ENCODE measurements at places on chromosomes 12 and 14.

DNA sequence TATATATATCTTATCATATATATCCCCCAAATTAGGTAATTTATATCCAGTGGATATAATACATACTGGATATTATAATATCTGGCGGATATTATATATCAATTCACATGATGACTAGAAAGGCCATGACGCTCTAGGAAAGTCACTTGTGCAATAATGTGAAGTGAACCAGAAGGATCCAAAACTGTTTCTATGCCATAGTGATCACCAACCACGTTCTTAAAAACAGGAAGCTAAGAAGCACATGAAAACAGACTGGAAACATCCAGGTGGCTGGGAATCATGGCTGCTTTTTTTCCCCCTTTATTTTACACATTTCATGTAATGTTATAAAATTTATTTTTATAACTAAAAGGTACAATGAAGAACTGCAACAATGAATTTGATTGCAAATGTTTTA is 1.4 kb downstream of the GUCY2C start:
- DNase-seq = no peak

DNA sequence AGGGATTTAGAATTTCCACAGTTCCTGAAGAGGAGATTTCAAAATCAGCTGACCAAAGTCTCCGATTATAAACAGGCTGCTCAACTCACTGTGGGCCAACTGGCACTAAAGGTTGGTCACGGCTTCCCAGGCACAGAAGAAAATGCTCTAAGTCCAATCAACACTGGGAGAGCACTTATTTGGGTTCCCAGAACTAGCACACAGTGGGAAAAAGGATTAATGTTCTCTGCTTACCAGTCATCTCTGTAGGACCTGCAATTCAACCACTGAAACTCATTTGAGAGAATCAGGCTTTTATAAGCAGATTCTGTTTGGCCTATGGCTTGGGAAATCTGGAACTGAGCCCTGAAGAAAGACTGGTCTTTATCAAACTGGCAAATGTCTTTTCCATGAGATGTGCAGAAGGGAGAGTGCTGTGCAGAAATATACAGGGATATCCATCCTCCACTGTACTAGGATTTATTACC is 49.4 kb downstream of the ABCC9 start:
- no peak for DNase-seq

- DNase-seq = no peak
Observed at GRCh38 chr14:83253870-83254269, 1720.2 kb upstream of the SEL1L start.

DNA sequence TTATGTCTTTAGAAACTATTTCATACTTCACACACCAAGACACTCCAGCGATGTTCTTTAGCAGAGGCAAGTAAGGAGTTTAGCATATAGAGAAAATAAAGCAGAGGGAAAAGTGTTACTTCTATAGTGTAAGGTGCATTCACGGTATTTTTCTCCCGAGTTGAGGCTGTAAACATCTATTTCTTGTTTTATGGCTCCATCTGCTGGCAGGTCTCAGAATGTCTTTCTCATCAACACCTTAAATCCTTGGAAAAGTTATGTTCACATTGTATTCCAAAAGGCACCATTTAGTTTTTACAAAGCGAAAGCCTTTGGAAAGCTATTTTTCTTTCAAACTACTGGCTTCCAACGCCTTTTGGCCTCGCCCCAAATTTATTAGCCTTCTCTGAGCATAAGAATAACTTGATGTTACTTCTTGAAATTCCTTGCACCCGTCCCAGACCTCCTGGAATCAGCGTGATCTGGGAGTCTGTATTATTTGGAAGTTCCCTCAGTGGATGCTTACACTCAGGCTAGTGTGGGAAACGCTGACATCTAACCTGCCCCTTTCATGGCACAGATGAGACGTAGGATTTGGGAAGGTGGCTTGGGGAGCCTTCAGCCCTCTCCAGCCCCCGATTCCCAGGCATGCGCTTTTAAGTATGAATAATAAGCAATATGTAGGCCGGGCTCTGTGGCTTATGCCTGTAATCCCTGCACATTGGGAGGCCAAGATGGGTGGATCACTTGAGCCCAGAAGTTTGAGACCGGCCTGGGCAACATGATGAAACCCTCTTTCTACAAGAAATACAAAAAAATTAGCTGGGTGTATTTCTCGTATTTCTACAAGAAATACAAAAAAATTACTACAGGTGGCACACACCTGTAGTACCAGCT is 1.9 kb upstream of the PIWIL1 start:
- peak; percentile 58 for DNase-seq

GRCh38 chr12:49260166-49260565 is 4.7 kb upstream of the TUBA1C start:
- no peak for DNase-seq

DNA sequence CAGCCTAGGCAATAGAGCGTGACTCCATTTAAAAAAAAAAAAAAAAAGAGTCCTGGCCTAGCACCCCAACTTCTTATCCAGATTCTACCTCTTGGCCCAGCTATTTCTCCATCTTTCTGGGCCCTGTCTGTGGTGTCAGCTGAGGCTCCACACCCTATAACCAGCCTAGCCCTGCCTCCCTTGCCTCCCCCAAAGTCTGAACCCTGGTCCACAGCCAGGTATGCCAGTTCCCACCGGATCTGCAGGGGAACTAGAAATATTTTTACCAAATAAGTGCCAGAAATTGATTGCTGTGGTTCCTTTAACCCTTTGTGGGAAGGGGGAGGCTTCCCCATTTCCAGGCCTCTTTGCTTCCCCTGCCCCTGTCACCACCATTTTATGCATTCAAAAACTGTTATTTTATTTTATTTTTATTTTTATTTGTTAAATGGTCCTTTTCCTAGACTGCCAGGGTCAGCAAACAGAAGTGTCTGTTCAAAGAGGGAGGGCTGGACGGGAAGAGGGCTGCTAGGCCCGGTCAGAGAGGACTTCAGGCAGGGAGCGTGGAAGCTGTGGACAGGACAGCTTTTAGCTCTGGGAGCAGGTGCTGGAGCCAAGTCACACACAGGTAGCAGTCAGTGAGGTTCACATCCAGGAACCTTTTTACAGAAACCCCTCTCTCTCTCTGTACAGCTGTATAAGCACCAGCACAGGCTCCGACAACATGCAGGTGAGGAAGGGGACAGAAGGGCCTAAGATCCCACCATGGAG is 23.2 kb downstream of the TTC9 start:
- no peak for DNase-seq
